ENCODE measurements at places on chromosomes 3 and 15.

DNA sequence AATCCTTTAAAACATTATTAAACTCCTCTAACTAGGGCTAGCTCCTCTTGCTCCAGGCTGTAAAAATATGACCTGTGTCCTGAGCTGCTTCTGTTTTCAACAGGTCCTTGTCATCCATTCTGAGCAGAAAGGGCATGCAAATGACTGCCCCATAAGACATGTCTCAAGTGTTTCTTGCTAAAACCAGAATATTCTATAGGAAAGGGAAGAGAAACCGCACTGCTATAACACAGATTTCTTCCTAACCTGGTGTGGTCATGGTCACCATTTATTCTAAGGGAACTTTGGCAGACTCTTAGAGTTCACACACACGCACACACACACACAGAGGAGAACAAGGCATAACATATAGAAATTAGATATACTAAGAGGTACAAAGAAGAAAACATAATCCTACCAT is 34.2 kb upstream of the B3GNT5 start:
- DNase-seq: no peak

DNA sequence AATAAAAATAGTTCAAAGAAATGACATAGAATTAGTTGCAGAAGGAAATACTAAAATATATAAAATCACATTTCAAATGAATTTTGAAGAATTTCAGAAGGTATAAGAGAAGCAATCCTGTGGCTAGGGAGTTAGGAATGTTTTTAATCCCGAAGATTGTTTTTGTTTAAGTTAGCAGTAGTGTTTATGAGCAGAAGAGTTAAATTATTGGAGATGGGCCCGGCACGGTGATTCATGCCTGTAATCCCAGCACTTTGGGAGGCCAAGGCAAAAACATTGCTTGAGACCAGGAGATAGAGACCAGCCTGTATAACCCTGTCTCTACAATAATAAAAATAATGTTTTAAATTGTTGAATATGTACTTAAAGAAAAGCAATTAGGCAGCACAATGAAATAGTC is 432.5 kb downstream of the MFSD1 start:
- peak; percentile 45 for DNase-seq

DNA sequence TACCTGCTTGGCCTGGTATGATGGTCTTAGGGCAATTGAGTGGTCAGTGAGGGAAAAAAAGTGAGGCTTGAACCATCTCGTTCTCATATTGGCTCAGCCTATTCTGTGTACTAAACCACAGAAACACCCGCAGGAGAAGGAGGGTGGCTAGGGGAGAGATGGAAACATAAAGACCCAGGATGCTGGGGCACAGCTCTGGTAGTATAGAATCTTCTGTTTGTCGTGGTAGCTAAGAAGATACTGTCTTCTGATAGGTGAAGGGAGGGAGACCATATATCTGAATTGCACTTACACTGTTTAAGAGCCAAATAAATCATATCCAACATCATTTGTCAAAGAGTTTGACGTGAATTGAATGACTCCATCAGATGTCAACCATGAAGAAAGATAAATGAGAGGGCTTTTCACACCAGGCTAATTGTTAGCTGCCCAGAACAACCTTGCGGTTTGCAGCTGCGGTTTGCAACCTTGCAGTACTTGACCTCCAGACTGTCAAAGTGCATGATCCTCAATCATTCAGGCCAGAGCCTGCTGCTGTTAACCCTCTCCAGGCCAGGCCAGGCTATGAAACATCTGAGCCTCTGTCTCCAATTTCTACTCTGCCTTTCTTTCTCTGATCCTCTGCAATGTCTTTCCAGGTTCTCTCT is 40.9 kb upstream of the PIK3R4 start:
- DNase-seq: no peak

DNA sequence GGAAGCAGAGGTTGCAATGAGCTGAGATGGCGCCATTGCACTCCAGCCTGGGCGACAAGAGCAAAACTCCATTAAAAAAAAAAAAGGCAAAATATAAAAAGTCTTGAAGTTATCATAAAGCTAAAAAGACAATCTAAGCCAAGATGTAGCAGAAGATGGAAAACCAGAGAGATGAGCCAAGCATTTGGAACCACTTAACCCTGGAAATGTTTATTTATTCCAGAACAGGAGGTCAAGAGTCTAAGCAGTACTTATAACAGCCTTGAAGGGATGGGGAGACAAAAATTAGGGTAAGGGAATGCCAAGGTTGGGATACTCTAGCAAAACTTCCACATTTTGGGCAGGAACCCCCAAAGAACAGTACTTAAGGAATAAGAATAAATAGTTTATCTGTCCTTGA is 30.1 kb downstream of the FAIM start:
- no peak for DNase-seq

GRCh38 chr15:63019511-63020109 is 22.9 kb upstream of the TPM1 start:
- DNase-seq: no peak

DNA sequence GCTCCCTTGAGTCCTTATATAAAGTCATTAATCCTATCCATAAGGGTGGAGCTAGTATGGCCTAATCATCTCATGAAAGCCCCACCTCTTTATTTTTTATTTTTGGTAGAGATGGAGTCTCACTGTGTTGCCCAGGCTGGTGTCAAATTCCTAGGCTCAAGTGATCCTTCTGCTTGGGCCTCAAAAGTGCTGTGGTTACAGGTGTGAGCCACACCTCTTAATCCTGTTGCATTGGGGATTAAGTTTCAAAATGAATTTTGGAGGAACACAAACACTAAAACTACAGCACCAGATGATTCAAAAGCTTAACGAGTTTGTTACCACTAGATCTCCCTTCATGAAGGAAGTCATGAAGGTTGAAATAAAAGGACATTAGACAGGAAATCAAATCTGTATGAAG is 27.7 kb downstream of the RAB7A start:
- no peak for DNase-seq

- DNase-seq: no peak
Observed at GRCh38 chr3:190558316-190558715, 44.4 kb downstream of the IL1RAP start.

GRCh38 chr15:95281470-95281869 is 1049.0 kb upstream of the NR2F2 start:
- DNase-seq: no peak

- DNase-seq: no peak
Observed at GRCh38 chr15:42402455-42403205, 43.3 kb downstream of the CAPN3 start.

- no peak for DNase-seq
Observed at GRCh38 chr15:27219636-27220035, 248.7 kb downstream of the GABRG3 start.

DNA sequence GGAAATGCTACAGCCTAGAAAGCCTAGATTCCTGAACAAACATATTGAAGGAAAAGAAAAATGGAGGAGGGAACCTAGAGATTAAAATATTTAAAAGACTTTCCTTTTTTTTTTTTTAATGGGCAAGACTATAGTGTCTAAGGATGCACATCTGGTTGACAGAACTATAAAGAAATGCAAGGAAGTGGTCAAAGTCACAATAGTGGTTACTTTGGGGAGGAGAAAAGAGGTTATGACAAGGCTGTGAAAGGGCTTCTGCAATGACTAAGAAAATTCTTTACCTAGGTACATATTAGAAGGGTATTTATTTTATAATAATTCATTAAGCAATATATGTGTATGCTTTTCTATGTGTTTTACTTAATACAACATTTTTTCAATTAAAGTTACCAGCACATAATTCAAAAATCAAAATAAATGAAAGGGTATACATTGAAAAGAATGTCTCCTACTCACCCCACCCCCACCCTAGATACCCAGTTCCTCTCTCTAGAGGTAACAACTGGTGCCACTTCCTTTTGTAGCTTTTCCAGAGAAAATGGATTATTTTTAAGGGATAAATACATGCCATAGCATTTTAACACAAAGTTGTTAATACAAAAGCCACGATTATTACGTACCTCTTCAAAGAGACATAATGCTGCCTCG is 70.1 kb downstream of the HERC1 start:
- no peak for DNase-seq

GRCh38 chr3:172033396-172033795 is 6.0 kb upstream of the FNDC3B start:
- DNase-seq: no peak

GRCh38 chr3:49534581-49535441 is 19.5 kb upstream of the BSN start:
- no peak for DNase-seq

DNA sequence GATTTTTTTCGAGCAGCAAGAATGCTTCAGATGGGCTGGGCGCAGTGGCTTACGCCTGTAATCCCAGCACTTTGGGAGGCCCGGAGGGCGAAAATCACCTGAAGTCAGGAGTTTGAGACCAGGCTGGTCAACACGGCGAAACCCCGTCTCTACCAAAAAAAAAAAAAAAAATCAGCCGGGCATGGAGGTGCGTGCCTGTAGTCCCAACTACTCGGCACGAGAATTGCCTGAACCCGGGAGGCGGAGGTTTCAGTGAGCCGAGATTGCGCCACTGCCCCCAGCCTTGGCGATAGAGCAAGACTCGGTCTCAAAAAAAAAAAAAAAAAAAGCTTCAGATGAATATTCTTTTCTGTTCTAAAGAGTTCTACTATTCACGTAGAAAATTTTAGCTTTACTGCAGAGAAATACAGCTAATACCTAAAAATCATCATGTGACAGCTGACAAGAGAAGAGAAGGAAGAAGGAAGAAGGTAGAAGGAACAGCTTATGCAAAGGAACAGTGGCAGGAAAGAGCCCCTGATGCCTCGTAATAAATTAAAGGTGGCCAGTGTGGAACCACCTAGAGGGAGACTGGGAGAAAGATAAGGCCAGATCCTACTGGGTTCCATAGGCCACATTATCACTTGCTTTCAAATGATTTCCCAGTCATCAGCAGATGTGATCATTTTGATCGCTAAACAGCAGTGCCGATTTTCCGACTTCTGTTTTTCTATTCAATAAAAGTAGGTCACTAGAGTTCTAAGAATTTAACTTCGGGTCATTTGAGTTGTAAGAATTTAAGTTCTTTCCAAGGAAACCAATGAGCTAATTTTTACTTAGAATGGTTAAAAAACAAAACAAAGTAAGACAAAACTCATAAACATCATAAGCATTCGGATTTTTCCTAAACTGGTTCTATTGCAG is 1.5 kb downstream of the CMTM6 start:
- no peak for DNase-seq

GRCh38 chr3:138197058-138197457 is 10.0 kb downstream of the ARMC8 start:
- no peak for DNase-seq

DNA sequence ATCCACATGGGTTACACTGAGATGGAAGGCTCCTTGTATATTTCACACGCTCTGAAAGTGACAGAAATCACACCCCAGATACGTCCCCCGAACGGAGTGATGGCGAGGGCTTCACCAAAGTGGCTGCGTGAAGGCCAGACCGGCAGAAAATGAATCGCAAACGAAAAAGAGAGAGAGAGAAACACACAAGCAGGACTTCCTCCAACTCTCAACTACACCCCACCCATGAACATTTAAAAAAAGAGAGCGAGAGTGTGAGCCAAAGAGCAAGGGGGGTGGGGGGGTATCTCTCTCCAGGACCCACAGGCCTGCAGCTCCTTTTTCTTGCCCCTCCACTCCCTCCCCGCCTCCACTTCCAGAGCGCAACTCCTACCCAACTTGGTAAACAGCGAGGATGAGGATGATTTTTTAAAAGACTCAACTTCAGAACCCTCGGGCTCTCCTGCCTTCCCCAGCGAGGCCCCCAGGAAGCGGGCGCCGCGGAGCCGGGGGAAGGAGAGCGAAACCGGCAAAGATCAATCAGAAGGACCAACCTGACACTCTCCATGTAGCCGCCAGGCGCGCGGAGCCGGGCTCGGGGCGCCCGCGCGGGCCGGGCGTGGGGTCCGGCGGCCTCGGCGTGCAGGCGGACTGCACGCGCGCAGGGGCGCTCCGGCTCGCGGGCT is 519.1 kb downstream of the FOXP1 start:
- no peak for DNase-seq

- no peak for DNase-seq
Observed at GRCh38 chr3:9935966-9936510, 2.4 kb downstream of the CRELD1 start.

- no peak for DNase-seq
Observed at GRCh38 chr15:65663521-65663920, 41.8 kb downstream of the SLC24A1 start.

- no peak for DNase-seq
Observed at GRCh38 chr15:41936649-41937567, 35.4 kb downstream of the EHD4 start.

DNA sequence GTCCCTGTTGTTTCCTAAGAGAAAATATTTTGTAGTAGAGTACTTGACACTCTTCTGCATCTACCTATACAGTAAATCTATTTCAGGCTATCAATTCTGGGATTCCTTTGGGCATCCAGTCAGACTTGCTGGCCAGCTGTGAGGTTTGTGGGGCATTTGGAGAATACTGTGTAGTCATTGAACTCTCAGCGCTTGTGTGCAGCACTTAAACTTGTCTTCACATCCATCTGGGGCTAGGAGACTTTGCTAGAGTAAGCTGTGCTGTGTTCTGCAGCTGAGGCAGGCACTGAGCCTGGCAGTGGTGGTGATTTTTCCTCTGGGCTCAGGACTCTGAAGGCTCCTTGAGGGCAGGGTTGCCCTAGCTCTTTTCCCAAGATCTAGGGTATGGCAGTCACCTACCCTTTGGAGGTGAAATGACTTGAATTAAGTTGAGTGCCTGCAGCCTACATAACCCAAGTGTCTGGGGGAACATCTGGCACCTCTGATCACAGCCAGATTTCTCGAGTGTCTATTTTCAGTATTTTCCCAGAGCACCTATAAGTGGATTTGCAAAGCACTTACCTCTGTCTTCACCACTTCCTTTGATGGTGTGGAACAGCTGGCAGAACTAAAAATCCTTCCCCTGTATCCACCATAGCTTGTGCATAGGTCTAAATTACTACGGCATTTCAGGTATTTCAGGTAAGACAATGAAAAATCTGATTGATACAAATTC is 19.3 kb downstream of the CLSTN2 start:
- DNase-seq: no peak

DNA sequence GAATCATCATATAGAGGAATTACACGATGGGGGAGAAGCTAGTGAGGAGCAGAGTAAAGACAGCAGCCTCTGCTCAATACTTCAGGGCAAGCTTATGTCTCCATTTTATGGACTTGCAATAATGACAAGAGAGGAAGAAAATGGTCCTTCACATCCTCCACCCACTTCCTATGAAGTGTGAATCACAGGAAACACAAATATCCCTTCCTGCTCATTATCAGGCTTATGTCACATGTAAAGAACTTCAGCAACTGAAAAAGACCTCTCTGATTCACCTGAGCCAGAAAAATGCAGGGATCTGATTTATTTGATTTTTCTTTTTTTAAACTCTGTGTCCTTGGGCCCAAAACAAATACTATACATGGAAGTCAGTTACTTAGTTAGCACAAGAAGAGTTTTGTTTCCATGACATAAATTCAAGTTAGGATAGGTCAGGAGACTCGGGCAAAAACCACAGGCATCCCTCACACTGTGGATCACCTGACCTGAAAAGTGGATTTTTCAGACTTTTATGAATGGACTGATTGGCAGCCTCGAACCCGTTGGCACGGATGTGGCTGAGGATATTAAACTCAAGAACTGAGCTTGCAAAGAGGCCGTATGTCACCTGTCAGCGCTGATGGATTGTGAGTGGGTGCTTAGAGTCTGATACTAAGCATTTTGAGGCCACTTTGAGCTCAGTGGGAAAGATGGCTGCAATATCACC is 620.8 kb upstream of the MDFIC2 start:
- no peak for DNase-seq

Measured in AG09309 (cell line).